ENCODE measurements at places on chromosomes 11 and 22.

GRCh38 chr22:25169278-25170031 is 30.2 kb upstream of the CRYBB3 start:
- no peak for DNase-seq

GRCh38 chr11:57405271-57405860 is 14.9 kb upstream of the PRG2 start:
- DNase-seq, result no peak

- DNase-seq, result no peak
Observed at GRCh38 chr11:99020352-99021225, at the start of gene CNTN5. Gene CNTN5, plus strand, starts transcription at chr11:99020949.

DNA sequence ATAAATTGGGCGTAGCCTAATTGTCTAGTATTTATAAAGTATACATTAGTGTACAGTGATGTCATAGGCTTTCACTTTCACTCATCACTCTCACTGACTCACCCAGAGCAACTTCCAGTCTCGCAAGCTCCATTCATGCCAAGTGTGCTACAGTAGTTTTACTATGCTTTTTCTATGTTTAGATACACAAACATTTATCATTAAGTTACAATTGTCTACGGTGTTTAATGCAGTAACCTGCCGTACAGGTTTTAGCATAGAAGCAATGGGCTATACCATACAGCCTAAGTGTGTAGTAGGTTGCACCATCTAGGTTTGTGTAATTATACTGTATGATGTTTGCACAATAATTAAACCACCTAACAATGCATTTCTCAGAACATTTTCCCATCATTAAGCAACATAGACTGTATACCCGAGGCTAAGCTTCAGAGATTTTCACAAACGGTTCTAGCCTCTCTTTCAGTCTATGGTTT is 17.5 kb downstream of the OR9G1 start:
- DNase-seq, result no peak

DNA sequence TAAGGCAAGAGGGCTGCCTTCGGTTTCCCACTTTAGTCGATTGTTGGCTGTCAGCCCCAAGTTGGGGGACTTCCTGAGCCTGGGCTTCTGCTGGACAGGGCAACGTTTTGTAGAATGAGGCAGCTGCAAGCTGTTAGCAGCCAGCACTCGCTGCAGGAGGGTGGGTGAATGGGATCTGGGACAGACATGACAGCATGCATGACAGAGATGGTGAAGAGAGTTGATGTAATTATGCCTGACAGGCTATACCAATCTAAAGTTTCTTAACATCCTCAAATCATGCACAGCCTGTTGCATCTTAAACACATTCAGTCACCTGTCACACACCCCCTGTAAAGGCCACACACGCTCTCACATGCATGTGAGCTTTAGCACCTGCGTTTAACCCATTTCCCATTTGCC is 49.2 kb downstream of the CWC15 start:
- DNase-seq, result no peak

- DNase-seq, result no peak
Observed at GRCh38 chr11:11213117-11213516, 139.9 kb downstream of the CSNK2A3 start.

DNA sequence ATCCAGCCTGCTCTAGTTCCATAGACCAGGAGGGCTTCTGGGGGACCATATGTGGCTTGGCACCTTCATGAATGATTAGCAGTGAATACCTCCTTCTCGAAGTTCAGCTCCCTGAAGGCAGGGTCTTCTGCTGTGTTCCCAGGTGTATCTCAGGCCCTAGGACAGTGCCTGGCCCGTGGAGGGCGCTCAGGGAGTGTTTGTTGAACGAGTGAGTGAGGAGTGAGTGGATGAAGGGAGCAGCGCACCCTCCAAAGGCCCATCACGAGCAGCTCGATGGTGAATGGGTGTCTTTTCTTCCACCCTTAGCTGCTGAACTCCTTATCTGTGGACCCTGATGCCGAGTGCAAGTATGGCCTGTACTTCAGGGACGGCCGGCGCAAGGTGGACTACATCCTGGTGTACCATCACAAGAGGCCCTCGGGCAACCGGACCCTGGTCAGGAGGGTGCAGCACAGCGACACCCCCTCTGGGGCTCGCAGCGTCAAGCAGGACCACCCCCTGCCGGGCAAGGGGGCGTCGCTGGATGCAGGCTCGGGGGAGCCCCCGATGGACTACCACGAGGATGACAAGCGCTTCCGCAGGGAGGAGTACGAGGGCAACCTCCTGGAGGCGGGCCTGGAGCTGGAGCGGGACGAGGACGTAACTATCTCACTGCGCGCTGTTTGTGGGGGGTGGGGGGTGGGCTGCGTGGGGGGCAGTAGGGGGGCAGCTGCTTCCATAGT is 9.5 kb downstream of the ANO1 start:
- DNase-seq, result no peak

GRCh38 chr11:35363854-35364780 is 55.2 kb downstream of the SLC1A2 start:
- DNase-seq, result no peak

DNA sequence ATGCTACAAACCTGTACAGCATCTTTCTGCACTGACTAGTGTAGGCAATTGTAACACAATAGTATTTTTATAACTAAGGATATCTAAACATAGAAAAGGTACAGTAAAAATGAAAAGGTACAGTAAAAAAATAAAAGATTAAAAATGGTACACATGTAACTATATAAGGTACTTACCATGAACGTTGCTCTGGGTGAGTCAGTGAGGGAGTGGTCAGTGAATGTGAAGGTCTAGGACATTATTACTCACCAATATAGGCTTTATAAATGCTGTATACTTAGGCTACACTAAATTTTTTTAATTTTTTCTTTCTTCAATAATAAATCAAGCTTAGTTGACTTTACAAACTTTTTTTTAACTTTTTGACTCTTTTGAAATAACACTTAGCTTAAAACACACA is 59.9 kb downstream of the EIF3M start:
- no peak for DNase-seq

DNA sequence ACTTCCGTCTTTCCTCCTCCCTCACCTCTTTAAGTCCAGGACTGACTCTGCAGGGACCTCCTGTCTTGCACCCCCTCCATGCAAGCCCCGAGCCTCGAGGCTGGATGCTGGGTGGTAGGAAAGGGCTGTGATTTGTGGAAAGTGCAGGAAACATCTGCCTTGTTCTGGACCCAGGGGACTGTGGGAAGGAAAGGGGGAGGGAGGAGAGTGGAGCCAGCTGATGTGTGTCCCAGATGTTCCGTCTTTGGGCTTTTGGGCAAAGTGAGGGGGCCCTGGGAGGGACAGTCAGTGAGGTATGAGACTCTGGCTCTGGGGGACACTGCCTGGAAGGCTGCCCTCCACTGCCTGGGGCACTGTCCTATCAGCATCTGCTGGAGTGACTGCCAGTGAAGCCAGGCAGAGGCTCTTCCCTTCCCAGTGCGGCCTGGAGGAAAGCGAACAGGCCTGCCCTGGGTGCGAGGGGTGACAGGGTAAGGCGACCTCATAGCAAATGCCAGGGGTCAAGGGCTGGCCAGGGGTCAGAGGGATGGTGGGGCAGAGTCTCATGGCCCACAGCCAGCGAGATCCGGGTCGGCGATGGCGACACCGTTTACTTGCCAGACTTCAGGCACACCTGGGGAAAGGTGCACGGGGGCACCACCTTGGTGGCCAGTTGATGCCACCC is 1.7 kb downstream of the MRGPRD start:
- no peak for DNase-seq

DNA sequence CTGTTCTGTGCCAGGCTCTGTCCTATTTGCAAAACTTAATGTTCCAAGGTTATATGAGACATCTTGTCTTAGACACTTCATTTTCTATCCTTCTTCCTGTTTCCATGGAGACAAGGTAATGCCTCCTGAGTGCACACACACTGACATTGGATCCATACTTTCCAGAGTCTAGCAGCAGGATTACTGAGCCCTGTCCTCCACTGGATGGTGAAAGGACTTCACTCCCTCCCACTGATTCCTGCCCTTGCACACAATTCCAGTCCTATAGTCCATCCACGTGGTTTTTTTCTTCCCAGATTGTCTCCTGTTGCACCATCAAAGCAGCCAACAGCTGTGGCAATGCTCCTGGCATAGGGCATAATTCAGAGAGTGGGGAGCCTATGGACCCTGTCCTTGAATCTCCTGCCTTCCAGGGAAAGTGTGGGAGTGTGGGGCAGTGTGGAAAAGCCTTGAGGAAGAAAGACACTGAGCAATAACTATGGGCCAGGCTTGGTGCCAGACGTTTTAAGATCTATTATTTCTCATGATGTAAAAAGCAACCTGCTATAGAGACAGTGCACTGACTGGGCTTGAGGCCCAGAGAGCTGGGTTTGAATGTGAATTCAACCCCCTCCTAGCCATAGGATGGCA is 31.3 kb downstream of the SERPINH1 start:
- DNase-seq, result no peak

DNA sequence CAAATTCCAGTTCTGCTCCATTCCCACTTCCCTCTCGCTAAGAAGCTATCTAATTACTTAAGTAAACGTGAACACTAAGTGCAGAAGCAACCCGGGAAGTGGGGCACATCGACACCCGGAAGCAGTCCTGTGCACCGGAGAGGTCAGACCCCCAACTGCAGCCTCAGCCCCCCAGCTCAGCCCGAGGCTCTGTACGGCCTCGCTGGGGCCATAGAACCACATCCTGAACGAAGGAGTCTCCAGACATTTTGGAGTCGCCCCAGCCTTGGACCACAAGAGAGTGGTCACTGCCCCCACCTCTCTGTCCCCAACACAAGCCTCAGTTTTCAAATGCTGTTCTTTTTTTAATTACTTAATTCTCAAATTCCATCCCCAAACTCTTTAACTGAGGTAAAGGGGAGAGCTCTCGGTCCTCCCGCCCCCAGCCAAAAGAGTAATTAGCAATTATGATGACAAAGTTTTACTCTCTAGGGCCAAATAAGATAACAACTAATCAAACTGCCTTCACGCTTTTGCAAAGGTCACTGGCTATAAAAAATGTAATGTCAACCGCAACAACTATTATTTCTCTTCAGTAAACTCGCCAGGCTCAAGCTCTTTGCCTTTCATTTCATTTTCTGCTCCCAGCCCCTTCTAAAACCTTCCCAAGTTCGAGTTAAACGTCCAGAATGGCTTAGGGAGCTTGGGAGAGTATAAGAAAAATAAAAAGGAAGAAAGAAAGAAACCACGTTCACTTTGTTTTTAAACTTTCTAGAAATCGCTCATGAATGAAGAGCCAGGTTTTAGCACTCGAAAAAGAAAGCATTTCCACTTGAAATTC is 2.2 kb downstream of the PAX6 start:
- no peak for DNase-seq

DNA sequence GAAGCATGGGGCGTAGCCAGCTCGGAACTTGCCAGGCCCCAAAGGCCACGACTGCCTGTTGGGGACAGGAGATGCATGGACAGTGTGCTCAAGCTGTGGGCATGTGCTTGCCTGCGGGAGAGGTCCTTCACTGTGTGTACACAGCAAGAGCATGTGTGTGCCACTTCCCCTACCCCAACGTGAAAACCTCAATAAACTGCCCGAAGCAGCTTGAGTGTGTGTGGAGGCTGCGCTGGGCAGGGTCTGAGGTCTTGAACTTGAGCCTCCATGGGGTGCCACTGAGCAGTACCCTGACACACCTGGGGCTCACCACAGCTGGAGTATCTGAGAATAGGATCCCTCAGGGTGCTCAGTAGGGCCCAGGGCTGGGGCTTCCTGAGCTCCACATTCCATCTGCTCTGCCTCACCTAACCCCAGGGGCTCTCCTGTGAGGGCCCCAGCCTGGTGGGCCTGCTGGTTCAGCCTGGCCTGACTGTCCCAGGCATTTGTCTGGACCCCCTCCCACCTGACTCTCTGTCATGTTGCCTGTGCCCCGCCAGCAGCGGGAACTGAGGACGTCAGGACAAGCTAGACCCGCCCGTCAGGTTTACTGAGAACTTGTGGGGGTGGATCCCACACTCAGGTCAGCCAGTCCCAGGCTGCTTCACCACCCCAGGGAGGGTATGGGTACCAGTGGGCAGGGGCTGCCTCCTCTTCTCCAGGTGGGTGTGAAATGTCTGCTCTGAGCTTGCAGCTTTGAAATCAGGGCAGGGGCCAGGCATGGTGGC is 3.2 kb downstream of the RASSF7 start:
- no peak for DNase-seq

GRCh38 chr22:20172141-20172613 is 21.3 kb upstream of the CCDC188 start:
- no peak for DNase-seq

DNA sequence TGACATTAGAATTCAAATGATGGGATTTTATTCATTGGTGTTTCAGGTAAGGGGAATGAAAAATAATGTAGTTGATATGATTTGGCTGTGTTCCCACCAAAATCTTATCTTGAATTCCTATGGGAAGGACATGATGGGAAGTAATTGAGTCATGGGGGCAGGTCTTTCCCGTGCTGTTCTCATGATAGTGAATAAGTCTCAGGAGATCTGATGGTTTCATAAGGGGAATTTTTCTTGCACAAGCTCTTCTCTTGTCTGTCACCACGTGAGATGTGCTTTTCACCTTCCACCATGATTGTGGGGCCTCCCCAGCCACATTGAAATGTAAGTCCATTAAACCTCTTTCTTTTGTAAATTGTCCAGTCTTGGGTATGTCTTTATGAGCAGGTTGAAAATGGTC is 268.6 kb upstream of the CHORDC1 start:
- no peak for DNase-seq

DNA sequence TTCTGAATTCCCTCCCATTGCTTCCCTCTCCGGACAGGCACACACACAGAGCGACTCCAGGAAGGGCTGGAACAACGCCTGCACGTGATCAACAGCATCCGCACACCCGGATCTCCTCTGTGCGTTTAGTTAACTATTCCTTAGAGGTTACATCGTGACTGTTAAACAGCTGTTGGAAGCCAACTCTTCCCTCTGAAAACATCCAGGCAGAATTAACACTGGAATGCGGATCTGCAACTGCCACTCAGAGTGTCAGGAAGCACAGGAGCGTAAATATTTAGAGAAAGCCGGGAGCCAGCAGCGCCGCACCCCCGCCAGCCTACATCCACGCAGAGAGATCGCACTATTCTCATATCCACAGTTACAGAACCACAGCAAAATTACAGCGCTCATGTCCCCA is 46.2 kb downstream of the SHANK2 start:
- DNase-seq, result no peak

DNA sequence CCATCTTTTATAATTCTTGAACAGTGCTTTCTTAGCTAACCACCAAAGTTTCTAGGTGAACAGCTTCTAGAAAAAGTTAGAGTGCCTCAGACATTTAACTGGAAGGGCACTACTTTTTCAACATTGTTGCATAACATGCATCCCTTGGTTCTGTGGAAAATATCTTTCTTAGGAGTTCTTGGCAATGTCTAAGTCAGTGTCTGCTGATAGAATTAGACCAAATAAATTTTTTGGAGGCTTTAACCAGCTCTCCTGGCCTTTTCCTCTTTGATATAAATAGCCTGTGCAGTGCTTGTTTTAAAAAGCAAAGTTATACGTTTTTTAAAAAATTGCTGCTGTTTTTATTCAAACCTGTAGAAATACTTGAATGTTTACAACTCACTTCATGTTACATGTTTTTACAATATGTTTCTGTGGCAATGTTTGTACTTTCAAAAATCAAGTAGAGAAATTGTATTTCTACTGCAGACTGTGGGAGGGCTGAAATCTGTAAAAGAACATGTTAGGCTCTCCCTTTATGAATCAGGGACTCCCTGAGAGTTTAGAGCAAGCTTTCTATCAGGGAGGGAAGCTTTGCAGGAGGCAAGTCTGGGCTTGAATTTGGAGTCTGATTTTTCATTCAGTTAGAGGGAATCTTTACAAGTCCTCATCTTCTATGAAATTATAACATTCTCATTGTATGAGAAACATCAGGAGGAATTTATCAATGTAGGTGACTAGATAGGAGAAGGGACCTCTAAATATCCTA is 16.3 kb upstream of the PANX1 start:
- no peak for DNase-seq
